Stimulated activated CD4-positive, alpha-beta T cell treated with anti-CD3 and anti-CD28 coated beads, Interleukin-15, amount 100 ng/mL, for 1 hour (primary cell): ENCODE measurements at places on chromosomes 7 and 10.

GRCh38 chr7:90972906-90973550 lies 291.2 kb upstream of the FZD1 start:
- DNase-seq: no peak

- no peak for DNase-seq
These were observed 54.6 kb downstream of the EEPD1 start for GRCh38 chr7:36207451-36208291.

- no peak for DNase-seq
These were observed 36.5 kb downstream of the SEMA3C start for GRCh38 chr7:80882213-80882801.

- peak; percentile 11 for DNase-seq
These were observed 173.6 kb upstream of the AKR1E2 start for GRCh38 chr10:4652111-4653010.
